ENCODE measurements at places on chromosomes 16 and 17. TPM values are rescaled to one million over a fixed set of nuclear protein-coding genes. Genes with fewer than 3 reads are reported as not detected.

Gene KLHL10
- total RNA-seq: not detected

Gene CES4A
- total RNA-seq: 2.3 TPM

Gene CCDC200
- total RNA-seq: not detected

Gene HAS3
- total RNA-seq: 0.75 TPM

Gene OR2C1
- not detected for total RNA-seq

All from kidney epithelial cell (primary cell).